Cerebellar cortex (tissue), 1 donor: ENCODE measurements at places on chromosomes 1 and 21.

DNA sequence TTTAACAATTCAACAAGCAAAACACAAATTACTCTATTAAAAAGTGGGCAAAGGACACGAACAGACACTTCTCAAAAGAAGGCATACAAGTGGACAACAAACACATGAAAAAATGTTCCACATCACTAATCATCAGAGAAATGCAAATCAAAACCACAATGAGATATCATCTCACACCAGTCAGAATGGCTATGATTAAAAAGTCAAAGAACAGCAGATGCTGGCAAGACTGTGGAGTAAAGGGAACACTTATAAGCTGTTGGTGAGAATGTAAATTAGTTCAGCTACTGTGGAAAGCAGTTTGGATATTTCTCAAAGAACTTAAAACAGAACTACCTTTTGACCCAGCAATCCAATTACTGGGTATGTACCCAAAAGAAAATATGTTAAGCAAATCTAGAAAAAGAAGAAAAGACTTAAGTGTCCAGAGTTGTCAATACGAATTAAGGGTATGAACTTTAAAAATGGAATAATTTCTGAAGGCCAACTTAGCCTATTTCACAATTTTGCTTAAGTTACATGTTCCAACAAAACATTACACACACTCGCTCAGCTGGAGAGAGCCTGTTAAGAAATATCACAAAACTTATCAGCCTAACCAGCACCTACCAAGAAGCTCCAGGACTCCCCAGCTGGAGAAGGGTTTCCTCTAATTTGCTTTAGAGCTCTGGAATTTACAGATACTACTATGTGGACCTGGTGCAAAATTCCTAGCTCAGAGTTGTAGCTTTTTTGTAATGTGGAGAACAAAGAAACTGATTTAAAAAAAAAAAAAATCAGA lies 232.1 kb downstream of the DUSP10 start:
- DNase-seq = no peak

DNA sequence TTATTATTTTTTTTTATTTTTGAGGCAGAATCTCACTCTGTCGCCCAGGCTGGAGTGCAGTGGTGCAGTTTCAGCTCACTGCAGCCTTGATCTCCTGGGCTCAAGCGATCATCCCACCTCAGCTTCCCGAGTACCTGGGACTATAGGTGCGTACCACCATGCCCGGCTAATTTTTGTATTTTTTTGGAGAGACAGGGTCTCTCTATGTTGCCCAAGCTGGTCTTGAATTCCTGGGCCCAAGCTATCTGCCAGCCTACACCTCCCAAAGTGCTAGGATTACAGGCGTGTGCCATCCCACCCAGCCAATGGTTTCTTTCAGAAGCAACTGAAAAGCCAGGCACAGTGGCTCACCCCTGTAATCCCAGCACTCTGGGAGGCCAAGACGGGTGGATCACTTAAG lies 2.3 kb downstream of the KRTCAP2 start:
- no peak for DNase-seq

GRCh38 chr1:227900571-227901051 lies 47.1 kb downstream of the WNT9A start:
- DNase-seq = no peak

- no peak for DNase-seq
These were observed 124.6 kb downstream of the PRDM2 start for GRCh38 chr1:13824626-13825025.

- DNase-seq = peak; percentile 21
These were observed 63.1 kb upstream of the CNN3 start for GRCh38 chr1:94989911-94990473.

DNA sequence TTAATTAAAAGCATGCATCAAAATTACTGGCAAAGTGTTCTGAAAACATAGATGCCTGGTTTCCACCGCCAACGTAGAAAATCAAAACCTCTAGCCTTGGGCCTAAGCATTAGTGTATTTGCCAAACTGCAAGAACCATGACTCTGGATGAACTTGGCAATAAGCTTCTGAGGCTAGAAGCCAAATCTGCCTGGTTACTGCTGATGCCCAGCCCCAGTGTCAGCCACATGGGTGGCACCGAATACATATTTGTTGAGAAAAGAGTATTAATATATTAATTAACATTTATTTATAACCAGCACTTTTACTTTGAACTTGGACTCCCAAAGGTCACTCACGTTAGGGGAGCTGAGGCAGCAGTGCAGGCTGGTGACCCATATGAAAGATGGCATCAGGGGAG lies 140.6 kb upstream of the HMGB4 start:
- no peak for DNase-seq

- DNase-seq = peak; percentile 19
These were observed 338 bp downstream of the ACAP3 start for GRCh38 chr1:1307261-1307922.

- DNase-seq = no peak
These were observed 217.6 kb downstream of the LTN1 start for GRCh38 chr21:28775071-28775470.

DNA sequence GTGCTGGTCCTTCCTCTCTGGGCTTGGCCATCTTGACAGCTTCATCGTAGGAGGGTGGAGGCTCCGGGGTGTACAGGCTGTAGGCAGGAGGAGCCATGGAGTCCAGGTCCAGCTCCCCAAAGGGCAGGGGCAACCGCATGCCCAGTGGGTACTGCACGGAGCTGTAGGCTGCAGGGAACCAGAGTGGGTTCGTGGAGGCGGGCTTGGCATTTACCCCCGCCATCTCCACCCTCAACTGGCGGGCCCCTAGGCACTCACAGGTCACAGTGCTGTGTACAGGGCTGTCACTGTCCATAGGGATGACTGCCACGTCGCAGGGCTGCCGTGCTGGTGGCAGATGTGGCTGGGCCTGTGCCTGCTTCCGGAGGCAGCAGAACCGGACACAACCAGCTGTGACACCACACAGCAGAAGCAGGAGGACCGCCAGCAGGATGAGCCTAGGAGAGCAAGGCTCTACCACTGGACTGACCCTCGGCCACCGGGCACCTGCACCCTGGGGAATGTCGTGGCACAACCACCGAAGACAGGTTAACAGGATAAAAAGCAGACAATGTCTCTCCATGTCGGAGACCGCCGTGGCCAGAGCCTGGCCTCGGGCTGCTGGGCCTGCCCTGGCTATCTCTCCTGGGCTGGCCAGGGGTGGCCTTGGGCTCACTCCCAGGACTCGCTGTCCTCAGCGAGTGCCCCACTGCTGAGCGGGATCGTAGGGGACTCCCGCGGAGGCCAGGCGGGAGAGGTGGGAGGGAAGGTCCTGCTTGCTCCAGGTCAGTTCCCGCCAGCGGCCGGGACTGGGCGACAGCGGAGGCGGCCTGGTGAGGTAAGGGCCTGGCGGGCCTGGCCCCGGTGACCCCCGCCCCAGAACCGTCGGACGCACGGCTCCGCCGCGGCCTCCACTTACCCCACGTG lies 831 bp downstream of the TMEM52 start:
- DNase-seq = no peak

- peak; percentile 91 for DNase-seq
These were observed 170.2 kb downstream of the TNR start for GRCh38 chr1:175572932-175573868.

- no peak for DNase-seq
These were observed 61.9 kb downstream of the EPB41 start for GRCh38 chr1:28976248-28976647.

DNA sequence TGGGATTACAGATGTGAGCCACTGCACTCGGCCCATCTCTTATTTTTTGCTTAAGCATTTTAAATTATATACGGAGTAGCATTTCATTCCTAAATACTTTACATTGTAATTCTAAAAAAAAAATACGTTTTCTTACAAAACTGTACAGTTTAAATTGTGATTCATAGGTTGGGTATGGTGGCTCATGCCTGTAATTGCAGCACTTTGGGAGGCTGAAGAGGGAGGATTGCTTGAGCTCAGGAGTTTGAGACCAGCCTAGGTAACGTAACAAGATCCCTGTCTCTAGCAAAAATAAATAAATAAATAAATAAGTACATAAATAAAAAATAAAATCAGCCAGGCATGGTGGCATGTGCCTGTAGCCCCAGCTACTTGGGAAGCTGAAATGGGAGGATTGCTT lies 24.6 kb downstream of the TBCE start:
- DNase-seq = no peak

DNA sequence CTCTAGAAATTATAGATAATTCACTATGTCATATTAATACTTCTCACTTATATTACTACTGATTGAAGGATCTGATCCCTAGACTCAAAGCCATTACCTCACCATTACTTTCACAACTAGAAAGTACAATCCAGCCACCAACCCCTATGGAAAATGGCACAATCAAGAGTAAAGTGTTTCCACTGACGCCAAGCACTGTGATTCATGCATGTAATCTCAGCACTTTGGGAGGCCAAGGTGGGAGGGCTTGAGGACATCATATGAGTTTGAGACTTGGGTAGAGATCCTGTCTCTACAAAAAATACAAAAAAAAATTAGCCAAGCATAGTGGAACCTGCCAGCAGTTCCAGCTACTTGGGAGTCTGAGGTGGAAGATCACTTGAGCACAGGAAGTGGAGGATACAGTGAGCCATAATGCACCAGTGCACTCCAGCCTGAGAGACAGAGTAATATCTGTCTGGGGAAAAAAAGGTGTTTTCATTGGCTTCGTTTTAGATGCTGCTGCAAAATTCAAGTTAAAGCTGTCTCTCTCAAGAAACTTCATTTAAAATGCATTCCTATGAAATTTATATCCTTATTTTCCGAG lies 126.5 kb downstream of the AKT3 start:
- no peak for DNase-seq

GRCh38 chr1:150210091-150210490 lies 25.8 kb downstream of the ANP32E start:
- peak; percentile 89 for DNase-seq

DNA sequence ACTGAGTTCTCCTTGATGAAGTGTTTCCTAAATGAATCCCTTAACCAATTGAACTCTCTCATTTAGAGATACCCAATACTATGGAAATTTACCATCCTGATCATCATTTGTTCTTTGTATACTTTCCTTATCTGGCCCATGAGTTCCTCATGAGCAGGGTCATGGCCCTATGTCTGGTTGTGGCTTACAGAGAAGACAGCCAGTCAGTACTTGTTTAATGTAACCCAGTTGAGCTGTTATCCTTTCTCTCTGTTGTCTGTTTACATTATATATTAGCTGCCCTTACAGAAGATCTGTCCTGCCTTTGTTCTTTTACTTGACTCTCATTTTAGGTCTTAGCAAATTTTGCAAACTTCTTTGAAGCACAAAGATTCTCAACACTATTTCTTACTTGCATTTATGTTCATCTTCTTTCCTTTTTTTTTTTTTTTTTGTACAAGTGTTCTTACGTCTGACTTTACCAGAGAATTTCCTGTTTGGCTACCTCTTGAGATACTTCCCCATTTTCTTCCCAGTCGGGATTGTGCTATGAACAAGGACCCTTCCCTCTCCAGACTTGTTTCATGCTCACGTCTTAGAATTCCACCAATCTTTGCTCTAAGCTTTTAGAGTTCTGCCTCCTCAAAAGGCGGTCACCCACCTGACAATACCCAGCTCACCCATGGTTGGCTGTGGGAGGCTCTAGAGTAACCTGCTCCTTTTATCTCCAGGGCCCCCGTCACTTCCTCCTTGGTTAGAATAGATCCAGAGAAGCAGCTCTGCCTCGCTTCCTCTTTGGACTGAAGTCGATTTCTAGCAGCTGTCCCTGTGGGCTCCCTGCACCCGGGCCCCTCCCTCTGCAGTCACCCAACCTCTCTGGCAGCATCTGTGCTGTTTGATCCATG lies 53.6 kb upstream of the RUNX1 start:
- DNase-seq = no peak

- DNase-seq = no peak
These were observed 105.5 kb downstream of the CRYAA start for GRCh38 chr21:43274022-43274945.

GRCh38 chr1:19477284-19478249 lies 7.8 kb downstream of the CAPZB start:
- no peak for DNase-seq

GRCh38 chr1:40689737-40690136 lies 1.8 kb upstream of the NFYC start:
- DNase-seq = no peak

DNA sequence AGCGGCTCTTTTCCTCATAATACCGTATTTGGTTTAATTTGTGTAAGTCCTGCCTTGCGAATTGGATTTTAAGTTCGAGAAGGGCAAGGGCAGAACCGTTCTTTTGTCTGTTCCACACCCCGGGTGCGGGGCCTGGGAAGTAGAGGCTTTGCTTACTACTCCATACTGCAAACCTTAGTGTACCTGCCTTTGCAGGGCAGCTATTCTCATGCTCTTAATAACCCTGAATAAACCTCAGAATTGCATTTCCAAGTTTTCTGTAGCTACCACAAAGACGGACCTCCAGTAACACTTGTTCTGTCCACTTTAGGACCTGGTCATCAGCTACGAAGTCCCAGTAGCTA lies 657 bp upstream of the HNRNPU start:
- no peak for DNase-seq

DNA sequence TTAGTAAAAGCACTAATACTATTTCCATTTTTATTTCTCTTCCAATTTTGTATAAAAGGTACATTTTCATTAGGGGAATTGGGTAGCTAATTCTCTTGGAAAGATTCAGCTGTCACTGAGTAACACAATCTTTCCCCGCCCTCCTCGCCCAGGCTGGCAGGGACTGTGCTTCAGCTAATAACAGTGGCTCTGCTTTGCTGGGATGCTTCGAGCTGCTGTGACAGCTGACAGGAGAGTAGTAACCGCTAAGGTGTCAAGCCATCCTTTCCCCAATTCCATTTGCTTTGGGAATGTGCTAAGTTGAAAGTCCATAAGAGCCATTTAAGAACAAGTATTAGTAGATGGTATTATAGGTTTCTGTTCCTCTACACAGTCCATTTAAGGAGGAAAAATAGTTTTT lies 106.7 kb upstream of the NRIP1 start:
- no peak for DNase-seq

- no peak for DNase-seq
These were observed 1.5 kb downstream of the PTGFRN start for GRCh38 chr1:116911188-116911553.

DNA sequence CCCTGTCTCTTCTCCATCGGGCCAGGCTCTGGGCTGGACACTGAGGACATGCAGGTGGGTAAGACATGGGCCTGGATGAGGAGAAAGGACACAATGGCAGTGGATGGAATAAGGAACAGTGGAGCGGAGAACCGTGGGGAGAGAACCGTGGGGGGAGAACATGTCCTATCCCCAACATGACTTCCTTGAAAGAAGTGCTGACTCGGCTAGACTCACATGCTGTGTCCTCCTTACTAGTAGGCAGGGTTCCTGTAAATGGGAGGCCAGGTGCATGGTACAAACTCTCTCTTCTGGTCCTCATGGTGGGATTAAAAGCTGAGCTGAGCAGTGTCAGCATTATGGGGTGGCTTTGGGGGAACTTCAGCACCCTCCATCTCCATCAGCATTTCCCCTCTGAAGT lies 137.4 kb upstream of the CSF3R start:
- DNase-seq = no peak

- no peak for DNase-seq
These were observed 237.2 kb downstream of the NPHP4 start for GRCh38 chr1:5754817-5755551.

DNA sequence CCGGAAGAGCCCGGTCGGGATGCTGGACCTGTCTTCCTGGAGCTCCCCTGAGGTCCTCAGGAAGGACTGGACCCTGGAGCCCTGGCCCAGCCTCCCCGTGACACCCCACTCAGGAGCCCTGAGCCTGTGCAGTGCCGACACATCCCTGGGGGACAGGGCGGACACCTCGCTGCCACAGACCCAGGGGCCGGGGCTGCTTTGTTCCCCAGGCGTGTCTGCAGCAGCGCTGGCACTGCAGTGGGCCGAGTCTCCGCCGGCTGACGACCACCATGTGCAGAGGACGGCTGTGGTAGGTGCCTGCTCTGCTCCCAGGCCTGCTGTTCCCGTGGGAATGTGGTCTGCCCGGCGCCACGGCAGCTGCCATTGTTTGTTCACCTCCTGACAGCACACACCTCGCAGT lies 42.1 kb upstream of the DIP2A start:
- DNase-seq = no peak
